ENCODE measurements at places on chromosomes 7 and 10.
A peak's percentile ranks its signal among the peaks of the same experiment; 100 is the strongest.

- DNase-seq = no peak
Observed at GRCh38 chr7:80821771-80822319, 97.0 kb downstream of the SEMA3C start.

DNA sequence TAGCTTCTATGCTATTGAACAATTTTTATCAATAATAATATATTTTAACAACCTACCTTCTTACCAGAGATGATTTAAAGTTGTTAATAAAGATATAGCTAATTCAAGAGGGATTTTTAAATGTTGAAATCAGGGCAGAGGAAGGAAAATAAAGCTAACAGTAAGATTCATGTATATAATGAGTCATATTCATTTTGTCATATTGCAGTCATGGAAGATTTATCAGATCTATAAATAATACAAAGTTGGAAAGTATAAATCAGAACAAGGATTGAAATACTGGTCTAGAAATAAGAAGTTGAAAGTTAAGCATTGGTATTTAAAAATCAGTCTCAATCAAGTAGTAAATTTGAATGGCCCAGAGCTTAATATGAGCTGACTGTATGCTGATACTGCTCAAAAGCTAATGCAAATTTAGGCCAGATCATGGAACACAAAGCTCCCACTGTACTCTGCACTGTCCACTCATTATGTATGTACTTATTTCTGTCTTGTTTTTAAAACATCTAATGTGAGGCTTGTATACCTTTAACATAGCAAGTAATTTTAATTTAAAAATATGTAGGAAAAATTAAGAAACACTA is 196.9 kb downstream of the ZEB1 start:
- no peak for DNase-seq

DNA sequence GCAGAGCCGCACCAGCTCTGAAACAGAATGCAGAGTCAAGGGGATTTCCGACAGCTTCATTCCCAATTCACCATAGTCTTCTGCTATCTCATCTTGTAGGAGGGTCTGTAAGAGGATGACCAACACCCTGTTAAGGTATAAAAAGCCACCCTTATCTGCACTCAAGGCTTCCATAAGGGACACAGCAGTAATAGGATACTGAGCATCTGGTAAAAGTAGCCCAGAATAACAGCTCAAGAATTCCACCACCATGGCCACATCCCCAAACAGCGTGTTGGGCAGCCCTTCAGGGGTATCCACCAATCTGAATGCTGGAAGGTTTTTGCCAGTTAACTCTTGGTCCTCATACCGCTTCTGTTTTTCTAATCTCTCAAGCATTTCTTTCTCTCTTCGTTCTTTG is 43.8 kb downstream of the FZD9 start:
- DNase-seq = no peak

DNA sequence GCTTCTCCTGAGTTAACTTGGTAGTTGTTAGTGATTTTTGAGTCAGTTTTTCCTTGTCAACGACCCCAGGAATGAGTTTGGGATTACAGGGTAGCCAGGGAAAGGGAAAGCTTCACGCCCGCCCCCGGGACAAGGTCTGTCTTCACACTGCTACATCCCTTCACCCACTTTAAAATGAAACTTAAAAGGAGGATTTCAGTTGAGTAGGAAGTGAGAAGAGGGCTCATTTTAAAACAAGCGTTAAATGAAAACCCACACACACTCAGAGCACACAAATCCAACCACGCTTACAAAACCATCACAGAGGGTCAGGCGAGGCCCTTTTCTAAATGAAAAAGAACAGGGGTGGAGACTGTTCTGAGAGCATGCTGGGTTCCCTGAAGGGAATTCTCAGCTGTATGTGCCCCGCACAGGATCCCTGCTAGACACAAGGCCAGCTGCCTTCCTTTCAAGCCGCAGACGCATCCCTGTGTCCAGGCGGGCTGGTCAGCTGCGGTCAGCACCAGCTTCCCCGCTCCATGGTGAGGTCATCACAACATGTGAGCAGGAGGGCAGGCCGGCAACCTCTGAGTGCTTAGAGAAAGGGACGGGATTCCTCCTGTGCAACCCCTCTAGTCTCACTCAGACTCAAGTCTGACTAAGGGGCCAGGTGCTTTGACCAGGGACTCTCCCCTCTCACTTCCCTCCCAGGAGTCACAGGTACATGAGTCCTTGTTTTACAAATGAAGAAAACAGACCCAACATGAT is 111.8 kb downstream of the EGFR start:
- DNase-seq = no peak

GRCh38 chr7:93622036-93623033 is 47.8 kb upstream of the CALCR start:
- DNase-seq = no peak

DNA sequence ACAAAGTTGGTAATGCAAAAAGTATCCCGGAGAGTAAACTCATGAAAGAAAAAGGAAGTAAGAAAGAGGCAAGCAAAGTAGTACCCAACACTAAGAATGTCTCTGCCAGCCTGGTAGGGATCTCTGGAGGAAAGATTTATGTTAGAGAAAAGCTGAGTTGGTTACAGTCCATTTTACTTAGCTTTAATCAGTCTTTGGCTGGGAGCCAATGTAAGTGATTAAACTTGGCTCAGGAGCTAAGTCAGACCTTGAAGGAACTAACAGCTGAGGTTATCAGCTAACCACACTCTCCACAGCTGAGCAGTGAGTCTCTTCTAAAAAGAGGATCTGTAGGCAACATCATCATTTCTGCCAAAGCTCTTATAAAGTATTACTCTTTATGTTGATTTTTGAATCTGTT is 148.0 kb downstream of the ANKRD7 start:
- no peak for DNase-seq

GRCh38 chr10:88222881-88223280 is 359.5 kb downstream of the PTEN start:
- DNase-seq = no peak

GRCh38 chr10:104317726-104318299 is 20.5 kb downstream of the ITPRIP start:
- no peak for DNase-seq

GRCh38 chr10:111128331-111129180 is 51.7 kb downstream of the ADRA2A start:
- DNase-seq = no peak

GRCh38 chr7:132049462-132050304 is 493.3 kb upstream of the PODXL start:
- DNase-seq = no peak

GRCh38 chr7:99734987-99735386 is at the start of gene CYP3A7:
CYP3A7 (minus strand) TSS chr7:99735196; CDS start chr7:99735093, 103 bp downstream.
- no peak for DNase-seq

GRCh38 chr7:128409596-128410450 is at the start of gene IMPDH1:
IMPDH1 (minus strand) TSS chr7:128409982; CDS start chr7:128409901, 81 bp downstream.
- DNase-seq = peak; percentile 88

DNA sequence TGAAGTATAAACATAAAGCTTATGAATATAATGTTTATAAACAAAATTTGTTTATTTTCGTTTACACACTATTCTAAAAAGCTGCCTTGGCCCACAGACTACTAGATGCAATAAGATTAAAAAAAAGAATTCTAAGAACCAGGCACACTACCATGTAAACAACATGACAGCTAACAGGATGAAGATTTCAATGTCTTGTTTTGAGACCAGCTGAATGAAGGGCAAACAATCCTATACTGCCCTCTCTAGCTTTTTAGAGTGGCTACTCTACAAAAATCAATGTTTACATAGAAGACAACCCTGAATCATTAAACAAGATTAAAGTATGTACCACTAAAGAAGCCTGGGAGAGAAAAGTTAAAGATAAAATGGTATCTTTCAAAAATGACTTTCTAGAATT is 38.6 kb downstream of the SLC25A40 start:
- DNase-seq = no peak

- DNase-seq = no peak
Observed at GRCh38 chr7:101677391-101677790, 48.3 kb upstream of the MYL10 start.

GRCh38 chr7:121803039-121803438 is 69.9 kb upstream of the PTPRZ1 start:
- DNase-seq = no peak

- DNase-seq = no peak
Observed at GRCh38 chr7:100946766-100947365, 2.5 kb upstream of the MUC3A start.

GRCh38 chr10:74437822-74438221 is 286.8 kb downstream of the ADK start:
- DNase-seq = no peak

- DNase-seq = peak; percentile 41
Observed at GRCh38 chr7:128031901-128032604, 816 bp upstream of the LRRC4 start.

- no peak for DNase-seq
Observed at GRCh38 chr7:70775570-70776156, 356.3 kb upstream of the GALNT17 start.

- DNase-seq = no peak
Observed at GRCh38 chr7:92425311-92425947, 21.9 kb upstream of the GATAD1 start.

GRCh38 chr7:128361411-128362379 is at the start of gene PRRT4:
PRRT4 (minus strand) TSS chr7:128361690.
- DNase-seq = no peak

DNA sequence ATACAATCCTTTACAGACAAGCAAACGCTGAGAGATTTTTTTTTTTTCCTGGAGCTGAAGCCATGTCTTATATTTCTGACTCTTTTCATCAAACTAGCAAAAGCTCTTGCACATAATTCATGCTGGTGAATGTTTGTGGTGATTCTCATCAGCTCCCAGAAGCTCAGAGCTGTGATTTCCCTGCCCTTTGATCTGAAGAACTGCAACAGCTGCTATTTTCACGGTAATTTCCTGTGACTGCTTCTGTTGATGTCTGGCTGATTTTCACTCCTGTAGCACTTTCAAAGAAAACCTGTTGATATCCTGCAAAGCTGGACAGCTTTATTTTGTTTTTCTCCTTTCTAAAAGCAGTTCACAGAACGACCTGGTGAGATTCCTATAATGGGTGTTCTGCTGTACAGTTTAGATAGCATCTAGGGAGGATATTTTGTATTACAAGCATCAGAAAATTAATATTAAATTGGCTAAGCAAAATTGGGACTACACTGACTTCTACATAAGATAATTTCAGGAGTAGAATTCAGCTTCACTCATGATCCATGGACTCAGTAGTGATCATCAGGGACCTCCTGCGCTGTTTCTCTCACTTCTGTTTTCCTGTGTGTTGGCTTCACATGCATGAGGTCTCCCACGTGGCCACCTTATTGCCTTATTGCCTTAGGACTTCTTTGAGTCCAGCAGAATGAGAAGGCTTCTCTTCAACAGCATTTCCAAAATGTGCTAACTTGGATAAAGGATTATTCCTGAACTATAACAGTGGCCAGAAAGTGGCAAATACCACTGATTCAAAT is 1111.6 kb upstream of the SORCS1 start:
- no peak for DNase-seq

DNA sequence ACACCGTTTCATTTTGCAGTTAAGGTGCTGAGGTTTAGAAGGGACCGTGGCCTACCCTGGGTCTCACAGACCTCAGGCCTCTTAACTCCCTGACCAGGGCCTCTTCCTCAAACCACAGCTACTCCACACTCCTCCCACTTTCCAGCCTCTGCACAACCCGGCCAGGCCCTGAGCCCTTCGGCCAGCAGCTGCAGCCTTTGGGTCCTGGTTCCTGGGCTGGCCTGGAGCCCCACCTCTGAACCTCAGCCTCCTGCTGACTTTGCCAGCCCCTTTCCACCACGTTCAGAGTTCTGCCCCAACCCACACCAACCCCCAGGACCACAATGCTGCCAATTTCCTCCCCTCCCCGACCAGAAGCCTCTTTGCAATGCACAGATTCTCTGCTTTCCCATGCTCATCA is 84.1 kb downstream of the VOPP1 start:
- no peak for DNase-seq

DNA sequence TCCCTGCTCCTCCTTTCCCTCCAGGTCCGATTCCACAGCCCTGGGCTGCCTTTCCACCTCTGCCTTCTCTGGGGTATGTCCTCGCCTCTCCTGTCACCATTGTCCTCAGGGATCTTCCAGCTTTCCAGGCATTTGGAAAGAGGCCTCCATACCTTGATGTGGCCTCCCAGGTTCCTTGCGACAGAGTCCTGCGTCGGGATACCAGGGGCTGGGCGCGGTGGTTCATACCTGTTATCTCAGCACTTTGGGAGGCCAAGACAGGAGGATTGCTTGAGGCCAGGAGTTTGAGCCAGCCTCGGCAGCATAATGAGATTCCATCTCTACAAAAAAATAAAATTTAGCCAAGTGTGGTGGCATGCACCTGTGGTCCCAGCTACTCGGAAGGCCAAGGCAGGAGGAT is 171.1 kb downstream of the CUX1 start:
- DNase-seq = no peak

DNA sequence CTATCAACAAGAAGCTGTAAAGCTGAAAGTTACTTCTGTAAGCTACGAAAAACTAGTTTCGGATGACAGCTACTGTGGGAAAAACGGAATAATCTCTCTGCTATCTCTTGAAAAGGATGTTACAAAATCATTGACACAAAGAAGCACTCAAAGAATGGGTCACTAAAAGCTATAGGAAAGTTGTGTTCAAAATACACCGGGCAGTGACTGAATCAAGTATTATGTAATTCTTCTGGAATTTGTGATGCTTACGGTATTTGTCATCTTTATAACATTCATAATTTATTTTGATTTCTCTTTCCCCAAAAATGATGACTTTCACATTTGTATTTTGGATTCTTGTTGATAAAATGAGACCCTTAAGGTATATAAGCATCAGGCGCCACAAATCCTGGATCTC is 112.1 kb upstream of the KLF6 start:
- DNase-seq = no peak

GRCh38 chr7:117132321-117133120 is 179.2 kb downstream of the ST7 start:
- DNase-seq = no peak

GRCh38 chr10:95253686-95254085 is 37.1 kb downstream of the PDLIM1 start:
- DNase-seq = no peak

DNA sequence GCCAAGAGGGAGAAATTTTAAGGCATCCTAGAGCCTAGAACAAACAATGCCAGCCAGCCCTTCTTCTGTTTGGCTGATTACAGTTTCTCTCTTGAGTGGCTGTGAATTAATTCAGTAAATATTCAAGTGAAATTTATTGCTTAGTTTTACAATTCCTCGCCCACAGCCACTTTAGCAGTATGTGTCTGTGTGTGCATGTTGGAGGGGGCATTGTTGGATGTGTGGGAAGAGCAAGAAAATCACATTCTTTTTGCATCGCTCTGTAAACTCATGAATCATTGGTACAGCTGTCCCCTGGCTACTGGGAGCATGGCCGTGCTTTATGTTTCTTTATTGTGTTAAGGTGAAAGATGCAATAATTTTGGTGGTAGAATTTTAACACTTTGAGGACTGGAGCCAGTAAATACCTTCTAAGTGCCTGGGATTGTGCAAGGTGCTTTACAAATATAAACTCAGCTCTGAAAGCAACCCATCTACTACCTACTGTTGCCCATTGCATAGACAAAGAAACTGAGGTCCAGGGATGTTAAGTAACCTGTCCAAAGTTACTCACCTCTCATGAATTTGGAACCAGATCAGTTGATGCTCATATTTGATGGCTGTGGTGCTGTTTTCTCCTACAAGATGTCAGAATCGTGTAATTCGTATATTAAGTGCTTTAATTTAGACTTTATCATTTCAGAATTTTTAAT is 89.9 kb upstream of the BTBD16 start:
- no peak for DNase-seq

- DNase-seq = no peak
Observed at GRCh38 chr7:73890555-73891147, 29.7 kb downstream of the TMEM270 start.
